ENCODE measurements at places on chromosomes 3 and 15.
A peak's percentile ranks its signal among the peaks of the same experiment; 100 is the strongest.

- no peak for DNase-seq
Observed at GRCh38 chr3:2897821-2898220, 212.4 kb downstream of the IL5RA start.

GRCh38 chr3:137217733-137218132 lies 259.9 kb downstream of the IL20RB start:
- no peak for DNase-seq

- no peak for DNase-seq
Observed at GRCh38 chr3:170425491-170426239, 7.0 kb downstream of the CLDN11 start.

DNA sequence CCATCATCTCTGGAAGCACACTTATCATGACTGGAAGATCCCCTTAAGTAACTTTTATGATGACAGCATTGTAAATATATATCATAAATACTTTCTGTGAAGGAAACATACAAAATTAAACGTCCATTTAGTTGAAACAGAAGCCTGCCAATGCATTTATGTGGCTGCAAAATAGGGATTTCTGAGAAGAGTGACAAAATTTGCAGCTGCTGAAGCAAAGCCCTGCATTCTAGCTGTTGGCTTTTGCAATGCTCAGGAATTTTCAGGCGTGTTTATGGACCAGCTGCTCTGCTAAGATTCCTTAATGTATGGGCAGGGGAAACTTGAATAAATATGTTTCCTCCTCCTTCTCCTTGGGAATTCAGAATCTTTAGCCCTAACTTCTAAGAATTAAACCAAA lies 137.3 kb downstream of the CACNA2D3 start:
- DNase-seq = no peak

DNA sequence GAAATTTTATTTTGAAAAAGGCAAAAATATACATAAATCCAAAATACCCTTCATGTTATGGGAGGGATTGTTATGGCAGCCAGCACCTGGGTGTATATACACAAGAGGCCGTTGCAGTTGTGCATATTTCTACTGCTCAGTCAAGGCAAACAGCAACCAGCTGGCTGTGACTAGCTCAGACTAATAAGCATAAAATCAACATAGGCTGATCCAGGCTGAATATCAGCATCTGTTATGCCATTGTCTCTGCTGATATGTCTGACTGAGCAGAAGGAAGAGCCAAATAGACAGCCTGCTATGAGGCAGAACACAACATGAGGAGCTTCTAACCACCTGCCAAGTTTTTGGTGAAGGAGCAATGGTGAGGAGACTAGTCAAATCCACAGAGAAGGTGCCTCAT lies 457.5 kb upstream of the ALCAM start:
- peak; percentile 49 for DNase-seq

GRCh38 chr3:56845505-56845904 lies 43.8 kb upstream of the ARHGEF3 start:
- peak; percentile 25 for DNase-seq

GRCh38 chr3:66665021-66665695 lies 164.3 kb upstream of the LRIG1 start:
- no peak for DNase-seq

GRCh38 chr3:158395421-158395820 lies 175.6 kb upstream of the MLF1 start:
- DNase-seq = no peak

DNA sequence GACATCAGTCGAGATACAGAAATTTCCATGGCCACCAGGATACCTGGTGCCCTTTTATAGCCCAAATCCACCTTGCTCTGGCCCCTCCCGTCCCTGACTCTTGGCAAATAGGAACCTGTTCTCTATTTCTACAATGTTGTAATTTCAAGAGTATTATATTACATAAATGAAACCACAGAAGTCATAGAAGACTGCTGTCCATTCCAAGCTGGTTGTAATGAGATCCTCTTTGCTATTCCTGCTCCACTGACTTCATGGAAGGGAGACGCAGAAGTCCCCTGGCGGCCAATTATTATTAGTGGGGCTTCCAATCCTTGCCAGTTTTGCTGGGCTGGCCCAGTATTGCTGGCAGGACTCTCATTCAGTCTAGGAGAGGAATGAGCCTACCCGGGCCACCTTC lies 26.6 kb downstream of the DCP1A start:
- no peak for DNase-seq

All from A172 (cell line).